ENCODE measurements at places on chromosomes 4 and X. TPM values are rescaled to one million over a fixed set of nuclear protein-coding genes. Genes with fewer than 3 reads are reported as not detected.

The SLC16A2 gene
- 3.3 TPM for total RNA-seq

The DCUN1D4 gene
- total RNA-seq: 50.6 TPM

The TLR10 gene
- not detected for total RNA-seq

The ARHGAP6 gene
- total RNA-seq: 0.69 TPM

The PGAM4 gene
- total RNA-seq: not detected

The PRKG2 gene
- total RNA-seq: not detected

The RBMXL3 gene
- not detected for total RNA-seq

The CSAG3 gene
- not detected for total RNA-seq

The CBLL2 gene
- not detected for total RNA-seq

The PHF8 gene
- total RNA-seq: 23.2 TPM

The RIPPLY1 gene
- total RNA-seq: not detected

The UBE2D3 gene
- total RNA-seq: 279 TPM

The GPM6B gene
- total RNA-seq: not detected

The PLP2 gene
- 153 TPM for total RNA-seq

The COX7B2 gene
- not detected for total RNA-seq

The SHISA3 gene
- total RNA-seq: 12.0 TPM

DNA sequence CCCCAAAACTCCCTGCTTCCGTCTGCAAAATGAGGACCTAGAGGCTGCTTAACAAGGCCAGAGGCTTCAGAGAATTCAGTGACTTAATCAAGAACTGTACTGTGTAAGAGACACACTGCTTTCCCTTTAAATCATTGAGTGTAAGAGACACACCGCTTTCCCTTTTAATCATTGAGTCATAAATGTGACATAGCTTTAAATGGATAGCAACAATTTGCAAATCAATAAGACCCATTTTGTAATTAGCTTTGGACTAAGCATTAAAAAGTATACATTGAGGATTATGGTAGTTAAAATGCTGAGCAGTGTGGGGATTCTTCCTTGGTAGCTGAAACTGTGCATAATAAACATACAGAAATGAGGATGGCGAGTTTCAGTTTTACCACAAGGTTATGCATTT is 31.8 kb downstream of the ARX start:
- DNase-seq: no peak

DNA sequence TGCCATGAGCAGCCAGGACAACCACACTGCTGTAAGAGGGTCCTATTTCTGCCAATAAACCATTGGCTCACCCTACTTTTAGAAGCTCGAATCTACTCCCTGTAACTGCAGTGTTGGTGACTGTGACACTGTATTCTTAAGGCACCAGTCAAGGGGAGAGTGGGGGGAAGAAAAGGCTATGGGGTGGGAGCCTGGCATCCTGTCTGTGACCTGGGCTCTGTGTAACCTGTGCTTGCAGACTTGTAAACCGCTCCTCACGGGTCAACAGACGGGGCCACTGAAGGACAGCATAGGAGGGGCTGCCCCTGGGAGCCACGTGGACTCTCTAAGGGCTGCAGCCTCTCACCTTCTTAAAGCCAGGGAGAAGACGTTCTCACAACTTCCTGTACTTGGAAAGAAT is 42.2 kb upstream of the ENPP6 start:
- no peak for DNase-seq

GRCh38 chr4:171025776-171026175 is 787.4 kb upstream of the GALNTL6 start:
- DNase-seq: no peak

DNA sequence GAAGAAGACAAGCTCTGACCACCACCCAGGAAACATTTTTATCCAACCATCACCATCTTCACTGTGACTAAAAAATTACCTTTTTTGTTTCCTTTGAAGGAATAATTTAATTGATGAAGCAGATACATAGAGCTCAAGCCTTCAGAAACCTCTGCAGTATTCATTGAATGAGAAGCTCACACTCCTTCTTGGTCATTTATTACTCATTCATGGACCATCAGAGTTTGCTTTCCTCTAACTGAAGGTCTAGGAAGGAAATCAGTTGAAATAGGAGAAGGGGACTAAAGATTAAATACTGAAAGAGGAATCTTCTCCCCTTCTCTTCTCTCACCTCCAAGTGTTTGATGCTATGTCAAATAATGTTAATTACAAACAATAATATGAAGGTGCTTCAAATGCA is 290.6 kb upstream of the KLF3 start:
- no peak for DNase-seq

GRCh38 chrX:5015451-5015850 is 1213.2 kb downstream of the NLGN4X start:
- DNase-seq: no peak

- DNase-seq: peak; percentile 27
These were observed 54.6 kb downstream of the FNIP2 start for GRCh38 chr4:158823461-158823873.

- DNase-seq: peak; percentile 31
These were observed 2.6 kb downstream of the DHRSX start for GRCh38 chrX:2497961-2498780.

GRCh38 chrX:11648705-11649519 is 16.8 kb downstream of the ARHGAP6 start:
- no peak for DNase-seq

DNA sequence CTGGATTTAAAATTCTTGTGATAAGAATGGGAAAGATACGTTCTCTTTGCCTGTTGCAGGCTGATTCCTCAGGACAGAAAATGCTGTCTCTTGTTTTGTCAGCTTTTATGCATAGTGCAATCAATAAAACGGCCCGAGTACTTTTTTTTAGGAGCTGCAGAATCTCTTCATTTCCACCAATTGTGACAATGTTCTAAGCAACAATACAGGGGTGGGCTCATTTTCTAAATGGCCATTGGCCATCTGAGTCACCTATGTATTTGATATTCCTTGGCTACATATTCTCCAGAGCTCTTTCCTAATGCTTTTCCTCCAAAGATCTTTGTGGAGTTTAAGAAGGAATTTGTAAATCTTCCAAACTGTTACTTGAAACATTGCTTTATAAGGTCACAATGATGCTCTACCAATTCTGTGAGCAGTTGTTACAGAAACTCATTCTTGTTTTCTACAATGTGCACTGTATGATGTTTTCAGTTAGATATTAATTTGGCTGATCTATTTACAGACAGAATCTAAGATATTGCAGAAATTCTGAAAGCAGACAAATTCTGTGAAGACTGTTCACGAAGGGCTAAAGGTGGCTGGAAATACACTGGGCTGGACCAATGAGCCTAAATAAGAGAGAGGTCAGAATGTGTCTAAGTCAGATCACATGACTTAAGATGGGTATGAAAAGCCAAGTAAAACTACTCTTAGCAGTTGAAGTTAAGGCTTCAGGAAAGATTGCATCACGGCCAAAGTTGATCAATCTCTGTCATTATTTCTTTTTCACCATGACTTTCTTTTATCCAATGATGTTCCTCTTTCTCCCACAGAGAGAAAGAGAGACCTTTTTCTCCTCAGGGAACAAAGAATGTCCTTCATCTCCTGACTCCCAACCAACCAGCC is 33.4 kb downstream of the TAPT1 start:
- DNase-seq: peak; percentile 54

GRCh38 chrX:30248854-30249253 is 1.9 kb downstream of the MAGEB1 start:
- no peak for DNase-seq

GRCh38 chr4:100083289-100083688 is 107.0 kb downstream of the DDIT4L start:
- no peak for DNase-seq

DNA sequence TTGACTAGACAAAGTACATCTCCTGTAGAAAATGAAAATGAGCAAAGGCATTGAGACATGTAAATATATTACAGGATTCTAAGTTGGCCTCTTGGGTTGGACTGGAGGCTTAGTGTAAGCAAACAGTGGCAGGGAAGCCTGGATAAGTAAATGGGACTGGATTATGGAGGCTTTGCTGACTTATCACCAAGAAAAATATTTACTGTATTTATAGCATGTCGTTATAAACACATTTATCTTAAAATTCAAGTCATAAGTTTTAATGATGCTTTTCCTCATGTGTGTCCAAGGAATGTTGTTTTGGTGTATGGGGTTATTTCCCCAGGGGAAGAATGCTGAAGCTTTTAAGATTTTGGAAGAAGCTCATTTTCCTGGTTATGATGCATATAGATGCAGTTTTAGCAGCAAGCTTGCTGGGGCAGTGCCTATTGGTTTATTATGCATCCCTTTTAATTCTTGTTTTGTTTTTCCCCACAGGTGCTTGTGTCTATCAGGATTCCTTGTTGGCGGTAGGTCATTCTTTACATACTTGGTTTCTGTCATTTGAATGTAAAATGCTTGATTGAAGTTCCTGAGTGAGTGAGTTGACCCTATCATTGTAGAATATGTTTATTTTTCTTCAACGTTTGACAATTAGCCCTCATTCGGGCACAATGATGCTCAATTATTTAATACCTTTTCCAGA is 8.5 kb downstream of the FRAS1 start:
- no peak for DNase-seq

DNA sequence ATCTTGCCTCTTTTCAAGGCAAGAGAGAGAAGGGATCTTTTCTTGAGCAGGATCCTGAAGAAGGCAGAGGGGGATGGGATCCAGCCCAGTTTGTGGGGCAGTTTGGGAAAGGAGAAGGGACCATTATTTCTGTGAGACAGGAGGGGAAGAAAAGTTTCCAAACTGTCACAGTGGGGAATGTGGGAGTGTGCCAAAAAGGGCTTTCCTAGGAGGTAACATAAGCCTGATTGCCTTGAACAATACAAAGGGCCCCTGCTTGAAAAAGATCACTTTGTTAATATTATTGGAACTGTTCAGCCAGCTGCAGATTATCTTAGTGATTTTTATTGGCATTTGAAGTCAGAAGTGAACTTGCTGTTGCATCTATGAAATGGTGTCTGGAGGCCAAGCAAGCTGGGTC is 55.2 kb downstream of the MTM1 start:
- no peak for DNase-seq

DNA sequence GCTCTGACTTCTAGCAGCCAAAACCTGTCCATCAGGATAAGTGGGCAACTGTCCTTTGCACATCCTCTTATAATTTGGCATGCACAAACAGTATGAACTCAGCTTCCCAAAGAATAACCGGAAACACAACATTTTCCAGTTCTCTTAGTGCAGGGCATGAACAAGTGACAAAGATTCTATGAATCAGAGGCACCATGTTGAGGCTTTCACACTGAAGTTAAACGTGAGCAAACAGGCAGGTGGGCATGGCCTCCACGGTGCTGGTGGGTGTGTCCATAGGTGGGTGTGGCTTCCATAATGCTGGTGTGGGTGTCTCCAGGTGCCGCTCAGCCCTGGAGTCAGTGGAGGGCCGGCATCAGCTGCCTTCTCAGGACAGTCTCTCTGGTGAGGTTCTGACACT is 196.5 kb downstream of the SMIM20 start:
- DNase-seq: no peak

- DNase-seq: peak; percentile 43
These were observed 122.9 kb downstream of the PPA2 start for GRCh38 chr4:105350859-105351490.

DNA sequence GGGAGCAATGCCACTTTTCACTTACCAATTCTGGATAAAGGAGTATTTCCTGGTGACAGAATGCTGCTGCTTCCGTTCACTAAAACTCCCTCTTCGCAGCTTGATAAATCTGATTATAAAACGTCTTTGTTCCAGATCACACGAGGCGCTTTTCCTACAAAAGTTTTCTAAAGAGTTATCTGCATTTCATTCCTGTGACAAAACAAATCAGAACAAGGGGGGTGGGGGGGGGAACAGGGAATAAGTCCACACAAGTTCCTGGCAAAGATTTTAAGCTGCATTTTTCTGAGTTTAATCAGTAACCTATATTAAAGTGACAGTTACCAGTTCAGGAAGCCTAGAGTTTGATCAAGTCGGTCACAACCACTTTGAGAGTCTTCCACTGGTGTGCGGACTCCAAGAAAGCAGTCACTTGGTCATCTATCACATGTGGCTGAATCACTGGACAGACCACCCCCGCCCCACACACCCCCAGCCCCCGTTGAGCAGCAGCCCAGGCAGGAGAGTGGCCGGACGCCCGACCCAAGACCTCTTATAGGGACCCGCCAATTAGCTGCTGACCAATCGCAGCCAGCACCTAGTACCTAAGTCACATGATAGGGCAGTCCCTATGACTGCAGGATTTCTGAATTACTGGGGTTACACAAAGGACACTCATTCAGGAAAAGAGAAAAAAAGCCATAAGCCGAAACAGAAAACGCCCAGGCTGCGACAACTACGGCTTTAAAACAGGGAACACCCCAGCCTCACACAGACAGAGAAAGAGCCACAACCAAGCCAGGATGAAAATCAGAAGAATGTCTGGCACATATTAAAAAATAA is 569.3 kb upstream of the DIPK2B start:
- DNase-seq: peak; percentile 87

DNA sequence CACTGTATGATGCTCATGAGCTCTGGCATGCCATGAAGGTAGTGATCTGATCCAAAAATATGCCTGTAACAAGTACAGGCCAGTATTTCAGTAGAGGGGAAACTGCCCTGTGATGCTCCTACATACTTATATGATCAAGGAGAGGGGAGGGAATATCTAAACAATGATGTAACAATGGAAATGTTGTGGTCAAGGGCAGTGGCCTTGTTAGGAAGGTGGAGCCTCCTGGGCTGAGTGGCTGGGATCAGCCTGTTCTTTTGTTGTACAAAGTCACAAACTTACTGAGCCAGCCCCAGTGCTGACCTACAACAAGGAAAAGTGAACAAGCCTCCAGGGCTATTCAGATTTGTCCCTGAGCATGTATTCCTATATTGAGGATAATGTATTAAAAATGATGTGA is 70.3 kb downstream of the ANXA10 start:
- no peak for DNase-seq

- no peak for DNase-seq
These were observed 645 bp upstream of the OPHN1 start for GRCh38 chrX:68433981-68434299.

- DNase-seq: no peak
These were observed 162.5 kb downstream of the PRDM5 start for GRCh38 chr4:120760047-120760446.

DNA sequence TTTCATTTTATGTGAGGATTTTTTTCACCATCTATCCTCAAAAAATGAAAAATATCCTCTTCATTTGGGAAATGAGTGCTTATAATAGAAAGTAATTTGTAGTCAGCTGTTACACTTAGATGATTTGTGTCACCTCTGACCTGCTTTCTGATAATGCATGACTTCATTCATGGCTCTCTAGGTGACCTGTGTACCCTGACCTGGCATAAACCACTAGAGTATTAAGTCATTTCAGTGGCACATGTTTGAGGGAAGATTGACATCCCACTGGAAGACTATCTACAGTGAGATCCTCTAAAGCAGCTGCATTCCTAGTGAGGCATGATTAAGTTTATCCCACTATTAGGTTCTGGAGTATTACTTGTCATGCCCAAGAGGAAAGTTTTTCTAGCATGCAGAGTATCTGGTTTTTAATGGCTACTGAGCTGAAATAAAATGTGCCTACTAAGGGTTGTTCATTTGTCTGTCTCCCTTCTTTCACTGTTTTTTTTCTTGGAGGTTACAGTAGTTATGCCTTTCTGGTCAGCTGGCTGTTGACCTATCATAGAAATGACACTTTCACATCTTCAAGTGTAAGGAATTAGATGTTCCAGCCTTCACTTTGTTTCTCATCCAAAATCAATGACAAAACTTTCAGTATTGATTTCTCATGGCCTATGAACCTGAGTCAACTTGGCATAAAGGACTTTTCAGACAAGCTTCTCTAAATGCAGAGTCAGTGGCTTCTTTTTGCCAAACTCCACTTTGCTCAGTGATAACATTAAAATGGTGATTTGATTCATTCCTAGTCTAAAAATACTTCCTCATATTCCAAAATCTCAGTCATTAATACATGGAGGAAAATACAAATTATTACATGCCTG is 33.1 kb downstream of the TET2 start:
- no peak for DNase-seq

Data from endothelial cell of umbilical vein (primary cell).